ENCODE measurements at places on chromosomes 5 and 9. TPM values are rescaled to one million over a fixed set of nuclear protein-coding genes. Genes with fewer than 3 reads are reported as not detected.

The PAPPA gene
- total RNA-seq = not detected

The PCDHB15 gene
- not detected for total RNA-seq

The CFAP157 gene
- total RNA-seq = not detected

The IFNA2 gene
- total RNA-seq = not detected

The FSTL4 gene
- not detected for total RNA-seq

GRCh38 chr5:81899123-81899522 lies 72.7 kb upstream of the ATG10 start:
- DNase-seq = no peak

DNA sequence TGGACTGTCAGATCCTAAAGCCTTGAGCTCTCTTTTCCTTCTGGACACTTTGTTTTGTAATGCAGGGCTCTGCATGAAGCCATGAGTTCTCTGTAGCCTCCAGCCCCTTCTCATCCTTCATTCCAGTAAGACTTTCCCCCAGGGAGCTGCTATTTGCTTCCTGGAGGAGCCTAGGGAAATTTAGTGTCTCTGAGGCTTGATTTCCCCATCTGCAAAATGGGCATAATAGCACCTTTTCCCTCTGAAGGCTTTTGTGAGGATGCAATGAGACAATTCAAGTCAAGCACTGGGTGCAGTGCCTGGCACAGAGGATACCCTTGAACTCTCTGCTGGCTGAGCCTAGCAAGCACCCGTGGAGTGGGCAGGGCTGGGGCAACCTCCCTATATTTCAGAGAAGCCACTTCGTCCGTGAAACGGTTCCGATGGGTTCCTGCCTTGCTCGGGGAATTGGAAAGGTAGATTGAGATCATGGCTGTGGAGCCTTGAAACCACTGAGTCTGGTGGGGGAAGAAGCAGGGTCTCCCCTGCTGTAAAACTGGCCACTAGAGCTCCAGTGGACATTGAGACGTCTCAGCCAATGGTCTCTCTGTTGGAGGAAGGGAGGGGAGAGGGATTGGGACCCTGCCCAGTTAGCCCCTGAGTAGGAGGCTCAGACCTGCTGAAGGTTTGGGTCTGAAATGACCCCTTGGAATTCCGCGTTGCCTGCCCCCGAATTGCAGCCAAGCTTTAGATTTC lies 14.3 kb upstream of the DAB2IP start:
- no peak for DNase-seq

DNA sequence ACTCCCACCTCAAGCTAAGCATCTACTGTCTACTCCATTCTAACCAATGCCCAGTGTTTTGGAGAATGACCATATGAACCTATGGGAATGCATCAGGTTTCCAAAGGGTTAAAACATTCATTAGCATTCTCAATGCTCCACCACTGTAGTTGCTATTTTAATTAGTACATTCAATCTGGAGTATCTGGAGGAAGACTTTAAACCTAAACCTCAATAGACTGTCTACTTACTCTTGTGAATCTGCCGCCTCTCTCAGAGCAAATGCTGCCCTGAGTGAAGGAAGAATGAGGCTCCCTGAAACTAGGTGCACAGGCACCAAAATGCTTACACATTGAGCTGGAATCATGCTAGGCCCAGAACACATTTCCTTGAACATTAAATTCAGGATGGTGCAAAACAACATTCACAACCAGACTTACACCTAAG lies 2.0 kb downstream of the ENC1 start:
- DNase-seq = peak; percentile 8

GRCh38 chr9:88953381-88954029 lies 37.8 kb upstream of the S1PR3 start:
- DNase-seq = no peak

DNA sequence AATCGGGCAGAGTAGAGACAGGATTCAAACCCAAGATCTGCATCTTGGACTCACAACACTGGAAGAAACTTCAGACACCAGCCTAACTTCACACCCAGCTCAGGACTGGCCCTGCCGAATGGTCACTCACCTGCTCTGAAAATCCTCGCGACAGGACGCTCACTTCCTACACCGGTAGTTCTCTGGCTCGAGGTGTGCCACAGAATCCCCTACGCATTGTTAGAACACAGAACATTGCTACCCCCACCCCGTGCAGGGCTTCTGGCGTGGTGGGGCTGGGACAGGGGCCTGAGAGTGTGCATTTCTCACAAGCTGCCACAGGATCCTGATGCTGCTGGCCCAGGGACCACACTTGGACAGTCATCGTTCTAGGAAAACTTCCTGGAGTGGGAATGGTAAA lies 12.1 kb downstream of the KCNMB1 start:
- no peak for DNase-seq

DNA sequence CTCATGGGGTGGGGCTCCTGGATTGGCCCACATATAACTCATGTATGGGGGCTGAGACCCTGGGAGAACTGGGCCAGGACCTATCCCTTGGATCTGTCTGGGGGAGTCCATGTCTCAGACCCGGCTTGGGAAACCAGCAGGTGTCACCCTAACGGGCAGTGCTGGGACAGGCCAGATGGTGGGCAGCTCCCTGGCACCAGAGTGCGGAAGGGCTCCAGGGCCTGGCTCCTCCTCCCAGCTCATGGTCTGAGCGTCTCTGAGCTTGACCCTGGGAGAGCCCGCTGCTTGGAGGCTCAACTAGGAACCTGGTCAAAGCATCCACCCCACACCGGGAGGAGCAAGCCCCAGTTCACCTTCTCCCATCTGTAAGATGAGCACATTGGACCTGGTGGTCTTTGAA lies 15.5 kb upstream of the NCS1 start:
- DNase-seq = no peak

DNA sequence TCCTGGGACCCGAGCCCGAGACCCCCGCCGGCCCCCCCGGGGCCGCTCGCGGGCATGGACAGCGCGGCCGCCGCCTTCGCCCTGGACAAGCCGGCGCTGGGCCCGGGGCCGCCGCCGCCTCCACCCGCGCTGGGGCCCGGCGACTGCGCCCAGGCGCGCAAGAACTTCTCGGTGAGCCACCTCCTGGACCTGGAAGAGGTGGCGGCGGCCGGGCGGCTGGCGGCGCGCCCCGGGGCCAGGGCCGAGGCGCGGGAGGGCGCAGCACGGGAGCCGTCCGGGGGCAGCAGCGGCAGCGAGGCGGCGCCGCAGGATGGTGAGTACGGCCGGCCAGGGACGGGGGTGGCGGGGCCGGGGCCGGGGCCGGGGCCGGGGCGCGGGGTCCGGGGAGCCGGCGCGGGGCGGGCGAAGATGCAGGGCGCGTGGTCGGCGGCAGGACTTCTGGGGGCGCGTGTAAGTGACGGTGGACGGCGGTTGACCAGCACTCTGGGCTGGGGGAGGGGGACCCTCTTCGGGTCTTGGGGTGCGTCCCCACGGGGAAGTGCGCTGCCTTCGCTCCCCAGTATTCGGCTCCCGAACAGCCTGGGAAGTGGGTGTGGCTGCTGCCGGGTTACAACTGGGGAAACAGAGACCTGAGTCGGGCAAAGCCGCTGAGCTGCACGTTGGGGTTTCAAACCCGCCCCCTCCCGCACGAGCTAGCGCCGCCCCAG lies 520 bp downstream of the PRRX2 start:
- no peak for DNase-seq

GRCh38 chr5:131270809-131271208 lies 7.0 kb downstream of the CDC42SE2 start:
- no peak for DNase-seq

GRCh38 chr5:165015547-165015946 lies 1510.1 kb downstream of the MAT2B start:
- no peak for DNase-seq

GRCh38 chr5:138243794-138244193 lies 30.6 kb downstream of the GFRA3 start:
- DNase-seq = no peak

DNA sequence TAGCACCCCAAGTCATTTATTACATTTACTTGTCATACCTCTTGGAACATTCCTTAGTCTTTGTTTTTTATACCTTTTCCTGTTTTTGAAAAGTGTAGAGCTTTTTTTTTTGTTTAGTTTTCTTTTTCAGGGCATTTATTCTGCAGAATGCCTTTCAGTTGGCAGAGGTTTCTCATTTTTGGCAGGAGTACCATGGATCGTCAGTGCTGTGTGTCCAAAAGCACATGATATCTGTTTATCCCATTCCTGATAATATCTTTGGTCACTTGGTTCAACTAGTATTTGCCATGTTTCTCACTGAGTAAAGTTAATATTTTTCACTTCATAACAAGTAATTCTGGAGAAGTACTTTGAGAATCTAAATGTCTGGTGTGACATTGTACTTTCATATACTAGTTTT lies 10.7 kb downstream of the OGN start:
- DNase-seq = no peak

DNA sequence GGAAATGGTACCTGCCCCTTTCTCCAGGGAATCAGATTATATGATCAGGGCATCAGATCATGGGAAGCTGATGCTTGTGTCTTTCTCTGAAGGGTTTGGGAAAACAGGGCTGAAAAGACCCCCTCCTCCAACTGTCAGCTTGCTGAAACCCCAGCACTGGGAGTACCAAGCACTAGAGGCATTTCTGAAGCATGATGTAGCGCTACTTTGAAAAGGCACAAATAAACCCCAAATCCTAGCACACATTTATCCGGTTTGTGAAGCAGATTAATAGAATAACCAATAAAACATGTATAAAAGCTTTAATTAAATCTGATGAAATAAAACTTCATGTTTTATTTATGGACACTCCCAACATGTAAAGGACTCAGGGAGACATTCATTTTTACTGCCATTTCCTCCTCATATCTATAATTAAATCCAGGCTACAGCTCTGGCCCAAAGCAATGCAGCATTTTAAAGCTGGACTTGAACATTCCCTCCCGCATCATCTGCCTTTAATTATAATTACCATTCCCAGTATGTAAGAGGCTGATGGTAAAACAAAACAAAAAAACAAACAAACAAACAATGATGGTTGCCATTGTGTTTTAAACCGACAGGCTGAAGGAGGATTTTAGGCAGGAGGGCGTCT lies 298.2 kb upstream of the RFX3 start:
- no peak for DNase-seq

GRCh38 chr5:147481874-147482705 lies 27.8 kb downstream of the DPYSL3 start:
- no peak for DNase-seq

DNA sequence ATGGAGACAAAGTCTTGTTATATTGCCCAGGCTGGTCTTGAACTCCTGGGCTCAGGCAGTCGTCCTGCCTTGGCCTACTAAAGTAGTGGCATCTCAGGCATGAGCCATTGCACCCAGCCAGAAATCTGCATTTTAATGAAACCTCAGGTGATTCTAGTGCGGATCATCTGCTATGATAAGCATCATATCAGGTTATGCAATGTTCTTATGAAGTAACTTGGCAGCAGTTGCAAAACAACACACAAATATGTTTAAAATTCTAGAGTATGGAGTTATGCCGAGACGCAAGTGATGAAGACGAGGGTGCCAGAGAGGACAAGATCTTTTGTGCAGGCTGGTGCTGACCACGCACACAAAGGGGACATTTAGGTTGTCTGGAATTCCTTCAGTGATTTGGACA lies 153.2 kb upstream of the MEF2C start:
- DNase-seq = no peak

DNA sequence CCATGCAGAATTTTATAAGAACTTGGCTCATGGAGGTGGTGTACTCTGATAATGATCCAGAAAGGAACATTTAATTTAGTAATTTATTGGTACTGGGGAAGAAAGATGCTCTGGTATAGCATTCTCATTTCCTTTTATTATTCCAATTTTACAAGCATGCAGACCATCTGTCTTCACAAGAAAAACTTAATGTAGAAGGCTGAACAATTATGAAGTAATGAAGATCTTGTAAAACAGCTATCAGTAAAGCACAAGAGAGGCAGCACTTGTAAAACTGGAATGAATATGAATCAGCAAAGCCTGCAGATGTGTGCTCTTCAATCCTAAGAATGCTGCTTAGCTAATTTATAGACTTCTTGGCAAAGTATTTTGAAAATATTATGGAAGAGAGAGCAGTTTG lies 300.0 kb downstream of the YTHDC2 start:
- no peak for DNase-seq

DNA sequence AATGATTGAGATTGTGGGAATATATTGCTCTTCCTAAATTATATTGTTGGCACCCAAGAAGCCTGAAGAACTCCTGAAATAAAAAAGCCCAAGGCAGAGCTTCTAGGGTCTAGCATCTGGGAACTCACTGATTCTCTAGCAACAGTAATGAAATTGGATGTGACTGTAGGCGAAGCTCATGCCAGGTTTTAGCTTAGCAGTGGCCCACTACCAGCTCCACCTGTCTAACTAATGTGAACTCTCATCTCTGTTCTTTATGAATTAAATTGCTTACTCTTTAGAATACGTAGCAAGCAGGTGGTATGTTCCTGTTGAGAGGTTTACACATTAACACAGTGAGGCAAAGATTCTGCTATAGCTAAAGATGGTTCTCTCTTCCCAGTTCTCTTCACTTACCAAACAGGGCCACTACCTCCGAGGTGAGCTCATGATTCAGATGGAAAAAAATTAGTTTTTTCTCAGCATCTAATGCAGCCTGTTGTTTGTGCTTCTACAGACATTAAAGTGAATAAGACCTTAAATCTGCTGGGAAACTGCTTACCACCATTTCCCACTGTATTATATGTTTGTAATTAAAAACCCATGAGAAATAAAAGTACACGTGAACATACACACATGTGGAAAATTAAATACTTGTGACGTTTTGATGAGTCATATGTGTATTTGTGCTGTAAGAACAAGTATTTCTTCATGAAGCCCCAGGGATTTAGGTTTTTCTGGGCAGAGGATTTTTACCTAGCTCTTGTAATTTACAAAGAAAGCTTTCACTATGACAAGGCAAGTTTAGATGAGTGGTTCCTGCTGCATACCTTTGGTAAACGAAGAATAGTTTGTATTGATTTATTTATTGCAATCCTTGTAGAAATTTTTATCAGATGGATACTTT lies 360.1 kb downstream of the KDM4C start:
- no peak for DNase-seq

- DNase-seq = no peak
Measured at GRCh38 chr5:158099571-158100105, 240.7 kb upstream of the CLINT1 start.

- DNase-seq = no peak
Measured at GRCh38 chr5:167447466-167448375, 843.7 kb upstream of the WWC1 start.

- DNase-seq = no peak
Measured at GRCh38 chr5:149267241-149267973, 4.3 kb upstream of the AFAP1L1 start.

GRCh38 chr5:115686738-115687074 lies 60.9 kb upstream of the TMED7 start:
- DNase-seq = no peak

GRCh38 chr9:6024035-6024554 lies 8.7 kb upstream of the RANBP6 start:
- peak; percentile 74 for DNase-seq

Data from OCI-LY7 (cell line).